ENCODE measurements at places on chromosomes 2 and 18.

DNA sequence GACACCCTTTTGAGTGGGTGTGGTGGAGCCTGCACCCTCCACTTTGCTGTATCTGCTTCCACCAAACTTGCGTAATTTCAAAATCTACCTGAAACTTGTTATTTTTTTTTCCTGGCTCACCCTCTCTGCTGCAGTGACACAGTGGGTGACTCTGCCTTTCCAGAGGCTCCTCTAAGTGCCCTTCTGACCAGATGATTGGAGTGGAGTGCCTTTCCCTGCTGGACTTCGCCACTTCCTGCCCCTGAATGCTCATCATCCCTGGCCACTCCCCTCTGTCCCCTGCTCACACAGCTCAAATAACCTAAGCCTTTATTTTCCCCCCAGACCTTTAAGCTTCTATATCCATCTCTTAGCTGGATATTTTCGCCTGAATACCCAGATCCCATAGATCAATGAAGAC, 777.5 kb upstream of the ID2 start:
- DNase-seq: no peak

- no peak for DNase-seq
Measured at GRCh38 chr2:155815851-155816250, 516.7 kb downstream of the NR4A2 start.

DNA sequence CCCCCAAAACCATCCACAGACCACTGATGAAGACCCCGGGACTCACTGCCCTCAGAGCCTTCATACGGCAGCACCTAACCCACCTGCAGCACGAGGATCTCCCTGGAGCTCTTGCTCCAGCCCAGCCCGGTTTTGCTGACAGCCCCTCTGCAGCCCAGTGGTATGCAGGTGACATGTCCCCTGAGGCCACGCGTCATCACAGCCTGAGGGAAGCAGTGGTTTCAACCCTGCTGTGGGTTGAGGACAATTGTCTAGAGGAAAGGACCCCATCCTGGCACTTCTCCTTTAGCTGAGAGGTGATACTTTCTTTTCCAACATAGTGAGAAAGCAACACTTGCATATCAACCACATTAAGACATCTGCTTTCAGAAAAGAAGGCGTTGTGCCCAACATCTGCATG, 134.0 kb downstream of the SEPTIN10 start:
- DNase-seq: no peak

- DNase-seq: no peak
Measured at GRCh38 chr2:241131531-241131930, 17.7 kb downstream of the PASK start.

GRCh38 chr2:54040250-54040649, 69.5 kb upstream of the PSME4 start:
- DNase-seq: no peak

DNA sequence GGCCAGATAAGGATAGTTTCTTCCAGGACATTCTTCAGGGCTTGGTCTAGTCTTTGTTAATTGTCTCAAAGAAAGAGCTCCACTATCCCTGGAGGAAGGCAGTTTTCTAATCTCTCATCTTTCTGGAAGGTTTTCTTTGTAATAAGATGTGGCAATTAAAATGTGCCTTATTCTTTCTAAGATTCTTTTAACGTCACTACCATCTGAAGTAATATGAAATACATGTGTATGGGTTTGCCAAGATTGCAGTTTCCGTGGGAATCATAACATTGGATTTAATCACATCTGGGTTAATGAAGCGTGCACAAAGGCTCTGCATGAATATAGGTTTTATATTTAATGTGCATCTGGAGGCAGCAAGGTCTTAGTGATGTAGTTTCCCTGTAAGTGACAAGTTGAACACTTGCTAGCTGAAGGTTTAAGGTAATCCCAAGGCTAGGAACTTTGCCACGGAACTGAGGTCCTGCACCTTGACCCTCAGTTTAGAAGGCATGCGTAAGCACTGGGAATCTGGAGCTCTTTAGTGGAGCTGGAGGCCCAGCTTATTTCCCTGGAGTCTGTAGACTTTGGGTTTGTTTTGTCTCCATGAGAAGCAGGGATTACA, 25.7 kb downstream of the DIS3L2 start:
- no peak for DNase-seq

DNA sequence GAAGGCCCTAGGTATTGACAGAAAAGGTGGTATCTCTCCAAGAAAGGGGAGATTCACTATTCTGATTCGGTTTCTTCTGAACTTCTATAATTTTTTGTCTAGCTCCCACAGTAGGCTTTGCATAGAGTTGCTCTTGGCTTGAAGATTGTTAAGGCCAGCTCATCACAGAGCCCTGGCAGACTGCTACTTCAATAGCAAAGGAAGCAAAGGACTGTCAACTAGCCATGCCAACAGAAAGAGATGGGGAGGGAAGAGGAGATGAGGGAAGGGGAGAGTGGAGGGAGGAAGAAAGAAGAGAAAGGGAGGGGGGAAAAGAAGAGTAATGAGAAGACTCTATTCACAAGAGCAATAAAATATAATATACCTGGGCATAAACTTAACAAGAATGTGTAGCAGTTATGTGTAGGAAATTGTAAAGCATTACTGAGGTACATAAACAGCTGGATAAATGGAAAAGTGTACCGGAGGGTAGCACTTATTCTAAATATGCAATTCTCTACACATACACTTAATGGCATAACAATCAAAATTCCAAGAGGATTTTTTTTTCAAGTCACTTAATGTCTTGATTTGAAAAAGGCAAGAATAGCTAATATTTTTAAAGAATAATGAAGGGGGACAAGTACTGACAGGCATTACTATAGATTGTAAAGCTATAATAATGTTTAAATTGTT, 102.5 kb downstream of the LOXHD1 start:
- no peak for DNase-seq
